NCI-H187 treated with DMSO at 0.1 percent for 48 hours (cell line): ENCODE measurements at places on chromosomes 5 and 9.

DNA sequence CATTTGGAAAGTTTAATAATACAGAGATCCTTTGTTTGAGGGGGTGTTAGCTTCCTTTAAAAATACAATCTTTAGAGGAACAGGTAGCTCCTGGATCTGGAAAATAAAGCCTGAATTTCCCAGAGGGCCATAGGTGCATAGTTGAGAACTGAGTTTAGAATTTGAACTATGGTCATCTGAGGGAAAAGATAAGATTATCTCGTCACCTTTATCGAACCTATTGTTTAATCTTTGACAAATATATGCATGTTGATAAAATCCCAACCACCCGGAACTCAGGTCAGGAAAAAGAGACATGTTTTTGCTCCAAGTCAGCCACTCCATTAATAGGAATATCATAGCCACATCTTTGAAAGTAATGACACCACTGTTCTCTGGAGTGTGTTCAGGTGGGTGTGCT is 91.7 kb upstream of the FAM169A start:
- no peak for DNase-seq

- DNase-seq = no peak
These were observed 1.1 kb upstream of the DCANP1 start for GRCh38 chr5:135448071-135448739.

- no peak for DNase-seq
These were observed 11.9 kb downstream of the APBA1 start for GRCh38 chr9:69660304-69660703.

- no peak for DNase-seq
These were observed 154.8 kb downstream of the PALM2AKAP2 start for GRCh38 chr9:109934857-109935215.

DNA sequence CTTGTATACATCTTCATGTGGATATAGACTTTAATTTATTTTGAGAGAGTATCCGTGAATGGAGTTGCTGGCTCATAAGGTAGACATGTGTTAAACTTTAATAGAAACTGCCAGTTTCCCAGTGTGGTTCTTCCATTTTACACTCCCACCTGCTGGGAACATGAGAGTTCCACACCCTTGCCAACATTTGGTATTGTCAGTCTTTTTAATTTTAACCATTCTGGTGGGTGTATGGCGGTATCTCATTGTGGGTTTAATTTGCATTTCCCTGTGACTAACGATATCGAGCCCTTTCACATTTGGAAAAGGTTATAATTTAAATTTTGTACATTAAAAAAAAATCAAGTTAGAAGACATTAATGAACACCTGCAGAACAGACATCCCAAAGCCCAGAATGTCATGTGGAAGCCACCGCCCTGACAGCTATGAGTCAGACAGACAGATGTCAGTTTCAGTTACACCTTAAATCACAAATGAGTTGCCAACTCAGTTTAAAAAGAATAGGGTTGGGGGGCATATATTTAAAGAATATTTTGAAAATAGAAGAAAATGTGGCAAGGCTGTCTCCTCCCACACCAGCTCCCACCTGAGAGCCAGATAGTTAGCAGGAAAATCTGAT is 36.9 kb downstream of the ANKRD33B start:
- DNase-seq = no peak

- DNase-seq = no peak
These were observed 54.7 kb downstream of the NXNL2 start for GRCh38 chr9:88589656-88590055.

DNA sequence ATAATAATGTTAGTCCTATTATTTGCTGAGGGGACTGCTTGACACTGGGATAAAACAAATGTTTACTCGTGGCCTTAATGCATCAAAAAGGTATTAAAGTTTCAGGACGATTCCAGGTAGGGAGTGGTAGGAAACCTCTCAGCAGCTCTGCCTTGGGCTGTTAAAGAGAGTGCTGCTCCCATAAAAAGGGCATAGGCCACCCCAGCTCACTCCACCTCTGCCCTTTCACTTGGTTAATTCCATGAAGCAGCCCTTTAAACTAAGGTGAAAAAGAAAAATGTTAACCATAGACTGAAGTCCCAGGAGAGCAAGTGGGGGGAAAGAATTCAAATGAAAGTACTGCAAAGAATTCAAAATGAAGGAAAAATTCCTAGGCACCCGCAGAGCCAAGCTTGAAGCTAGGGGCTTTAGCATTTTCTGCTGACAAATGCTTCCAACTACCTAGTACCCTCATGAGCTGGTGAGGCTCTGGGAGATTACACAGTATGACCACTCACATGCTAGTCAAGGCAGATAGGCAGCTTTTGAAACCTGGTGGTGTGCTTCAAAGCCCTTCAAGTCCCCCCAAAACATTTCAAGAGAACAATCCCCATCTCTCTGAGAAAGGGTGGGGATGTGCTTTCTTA is 8.5 kb downstream of the KLF9 start:
- no peak for DNase-seq

DNA sequence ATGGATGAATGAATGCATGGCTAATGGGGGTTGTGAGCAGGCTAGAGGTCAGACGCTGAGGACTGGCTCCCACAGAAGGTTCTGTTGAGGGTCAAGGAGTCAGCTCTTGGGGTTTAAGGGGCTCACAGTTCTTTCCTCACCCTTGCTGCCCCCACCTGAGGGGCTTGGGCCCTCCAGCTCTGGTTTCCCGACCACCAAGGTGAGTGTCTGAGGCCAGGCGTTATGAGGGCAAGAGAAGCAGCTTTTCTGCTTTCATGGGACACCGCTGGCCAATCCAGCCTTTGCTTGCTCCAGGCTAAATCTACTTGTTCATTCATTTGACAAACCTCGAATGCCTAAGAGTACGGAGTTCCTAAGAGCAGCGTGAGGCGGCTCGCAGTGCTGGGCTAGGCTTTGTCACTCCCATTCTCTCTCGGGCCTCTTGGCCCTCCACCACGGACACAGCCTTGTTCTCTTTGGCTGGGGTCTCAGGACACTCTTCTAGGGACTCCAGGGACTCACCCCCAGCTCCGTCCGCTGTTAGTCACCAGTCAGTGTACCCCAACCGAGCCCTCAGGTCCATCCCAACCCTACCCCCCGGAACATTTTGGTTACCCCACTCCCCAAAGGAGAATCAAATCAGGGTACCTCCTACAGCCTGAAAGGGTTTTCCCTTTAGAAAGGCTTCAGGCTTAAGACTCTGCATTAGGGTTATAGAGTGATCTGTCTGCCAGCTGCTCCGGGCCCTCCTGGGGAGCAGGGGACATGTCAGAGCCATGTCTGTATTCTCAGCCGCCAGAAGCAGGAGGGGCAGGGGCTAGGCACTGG is 210.1 kb upstream of the MVB12B start:
- no peak for DNase-seq

GRCh38 chr9:27362447-27363210 is 65.7 kb upstream of the EQTN start:
- no peak for DNase-seq

- DNase-seq = no peak
These were observed 27.0 kb upstream of the FREM1 start for GRCh38 chr9:14937216-14937615.

DNA sequence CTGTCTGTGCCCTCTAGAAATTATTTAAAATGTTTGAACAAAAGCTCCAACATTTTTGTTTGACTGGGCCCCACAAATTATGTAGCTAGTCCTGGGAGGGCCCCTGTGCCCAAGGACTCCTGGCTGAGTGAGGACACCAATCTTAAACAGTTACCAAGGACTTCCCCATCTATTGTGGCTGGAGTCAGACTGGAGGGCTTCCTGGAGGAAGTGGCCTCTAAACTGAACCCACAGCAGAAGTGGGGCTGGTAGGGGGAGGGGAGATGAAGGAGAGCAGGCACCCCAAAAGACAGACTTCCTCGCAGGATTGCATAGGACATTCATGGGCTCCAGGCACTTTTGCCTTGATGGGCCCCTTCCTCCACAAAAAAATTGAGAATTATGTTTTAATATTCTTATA is 8.1 kb downstream of the ADAMTS13 start:
- DNase-seq = no peak

DNA sequence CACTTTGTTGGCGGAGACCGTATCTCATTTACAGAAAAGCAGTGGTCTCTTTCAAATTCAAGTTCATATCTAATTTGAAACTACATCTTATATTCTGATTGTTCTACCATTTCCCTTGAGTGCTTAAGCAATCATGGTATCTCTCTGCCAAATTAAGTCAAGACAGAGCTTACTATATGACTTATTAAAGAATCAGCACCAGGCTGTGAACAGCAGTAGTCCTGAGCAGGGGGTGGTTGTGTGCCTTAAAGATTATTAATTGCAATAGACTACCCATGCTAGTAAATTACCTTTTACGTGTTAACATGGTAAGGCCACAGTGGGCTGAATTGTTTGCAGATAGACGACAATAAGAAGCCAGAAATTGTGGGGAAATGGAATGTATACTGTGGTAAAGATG is 21.5 kb downstream of the SNCAIP start:
- DNase-seq = no peak

DNA sequence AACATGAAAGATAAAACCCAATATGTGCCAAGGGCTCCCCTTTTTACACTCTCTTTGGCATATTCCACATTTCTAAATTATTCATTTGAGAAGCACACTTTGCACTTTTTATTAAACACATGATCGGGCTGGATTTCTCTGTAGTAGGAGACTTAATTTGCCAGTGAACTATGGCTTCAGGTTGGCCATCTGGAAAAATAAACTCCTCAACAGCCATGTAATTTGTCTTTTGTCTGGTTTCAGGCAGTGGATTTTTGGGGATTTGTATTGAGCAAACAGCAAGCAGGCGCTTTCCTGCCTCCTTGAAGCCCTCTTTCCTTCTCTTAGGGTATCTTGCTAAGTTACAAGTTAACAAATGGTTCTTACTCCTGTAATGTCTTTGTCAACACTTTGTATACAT is 73.0 kb upstream of the DMRTA1 start:
- DNase-seq = no peak

DNA sequence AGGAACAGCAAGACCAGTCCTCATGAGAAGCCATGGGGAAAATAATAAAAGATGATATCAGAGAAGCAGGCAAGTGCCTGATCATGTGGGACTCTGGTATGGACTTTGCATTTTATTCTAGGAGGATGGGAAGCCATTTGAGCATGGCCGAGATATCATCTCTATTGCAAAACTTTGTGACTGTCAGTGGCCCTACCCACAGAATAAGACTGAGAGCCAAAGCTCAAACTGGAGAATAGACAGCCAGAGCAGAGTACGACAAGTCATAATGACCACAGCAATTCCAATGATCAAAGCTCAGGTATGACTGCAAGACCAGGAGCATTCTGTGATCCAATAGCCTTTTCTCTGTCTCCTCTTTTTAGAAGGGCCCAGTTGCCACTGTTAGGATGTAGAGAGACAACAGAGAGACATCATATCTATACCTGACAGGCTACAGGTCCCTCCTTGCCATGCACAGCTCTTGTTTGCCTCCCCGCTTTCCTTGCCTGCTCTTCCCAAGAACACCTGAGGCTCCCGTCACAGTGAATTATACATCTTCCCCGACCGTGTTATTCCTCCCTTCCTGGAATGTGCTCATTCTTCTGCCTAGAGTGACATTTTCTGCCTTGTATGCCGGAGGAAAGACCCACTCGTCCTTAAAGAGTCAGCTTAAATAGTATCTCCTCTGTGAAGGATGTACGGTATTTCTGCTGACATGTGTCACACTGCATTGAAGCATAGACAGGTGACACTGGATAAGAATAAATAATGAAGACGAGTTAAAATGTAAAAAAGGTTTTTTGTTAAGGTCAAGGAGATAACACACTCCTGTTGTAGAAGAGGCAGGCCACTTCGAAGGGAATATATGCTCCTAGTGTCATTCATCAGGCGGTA is 248.7 kb upstream of the MAP3K1 start:
- no peak for DNase-seq

GRCh38 chr5:124154714-124155113 is 591.7 kb downstream of the ZNF608 start:
- DNase-seq = no peak
